ENCODE measurements at places on chromosomes 2 and 18.

DNA sequence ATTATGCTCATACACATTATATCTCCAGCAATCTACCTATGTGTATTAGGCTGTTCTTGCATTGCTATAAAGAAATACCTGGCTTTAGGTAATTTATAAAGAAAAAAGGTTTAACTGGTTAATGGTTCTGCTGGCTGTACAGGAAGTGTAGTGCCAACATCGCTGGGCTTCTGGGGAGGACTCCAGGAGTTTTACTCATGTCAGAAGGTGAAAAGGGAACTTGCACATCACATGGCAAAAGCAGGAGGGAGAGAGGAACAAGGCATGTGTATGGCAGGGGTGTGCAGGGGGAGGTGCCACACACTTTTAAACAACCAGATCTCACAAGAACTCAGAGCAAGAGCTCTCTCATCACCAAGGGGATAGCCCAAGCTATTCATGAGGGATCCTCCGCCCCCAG lies 715.4 kb upstream of the ZEB2 start:
- DNase-seq: no peak

GRCh38 chr18:39523281-39523680 lies 1957.7 kb upstream of the CELF4 start:
- no peak for DNase-seq

GRCh38 chr2:229884775-229885699 lies 36.8 kb downstream of the TRIP12 start:
- no peak for DNase-seq

DNA sequence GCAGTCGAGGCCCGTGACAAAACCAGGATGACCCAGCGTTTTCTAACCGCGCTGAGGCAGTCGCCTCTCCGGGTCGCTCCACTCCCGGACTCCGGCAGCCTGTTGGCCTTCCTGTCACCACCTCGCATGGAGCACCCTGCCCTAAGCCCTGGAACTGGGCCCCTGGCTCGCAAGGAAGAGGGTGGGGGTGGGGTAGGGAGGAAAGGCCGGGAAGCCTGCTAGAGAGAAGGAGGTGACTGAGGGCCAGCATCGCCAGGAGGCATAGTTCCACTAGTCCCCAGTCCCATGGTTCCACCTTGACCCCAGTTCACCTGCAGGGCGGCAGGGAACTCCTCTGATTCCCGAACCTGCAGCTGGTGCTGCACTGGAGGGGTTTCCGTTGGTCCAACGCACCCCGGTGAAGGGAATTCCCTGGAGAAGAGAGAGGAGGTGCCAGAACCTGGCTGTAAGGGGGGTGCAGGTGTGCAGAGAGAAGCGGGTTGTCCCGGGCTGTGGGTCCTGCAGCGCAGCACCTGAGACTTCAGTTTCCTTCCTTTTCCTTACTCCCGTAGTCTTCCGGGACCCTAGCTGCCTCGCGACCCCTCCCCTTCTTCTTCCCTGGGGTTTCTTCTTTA lies 11.8 kb upstream of the EN1 start:
- no peak for DNase-seq

GRCh38 chr2:25853038-25853638 lies 25.1 kb downstream of the ASXL2 start:
- DNase-seq: no peak

DNA sequence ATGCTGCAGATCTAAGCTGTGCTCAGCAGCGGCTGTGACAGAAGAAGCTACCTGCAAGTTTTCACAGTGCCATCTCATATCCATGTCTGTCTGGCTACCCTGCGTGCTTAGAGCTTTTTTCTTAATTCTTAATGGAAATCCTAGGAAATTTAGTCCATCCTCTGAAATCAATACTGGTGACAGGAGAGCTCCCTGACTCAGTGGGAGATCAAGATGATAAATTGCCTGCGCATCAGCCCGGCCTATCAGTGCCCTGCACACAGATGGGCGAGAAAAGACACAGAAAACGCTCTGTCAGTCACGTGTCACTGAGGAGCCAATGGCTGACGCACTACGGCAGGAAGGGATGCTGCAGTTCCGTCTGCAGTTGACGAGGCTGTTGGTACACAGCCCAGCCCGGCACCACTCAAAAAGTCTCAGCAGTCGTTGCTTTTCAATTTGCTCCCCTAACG lies 819.6 kb upstream of the FSHR start:
- DNase-seq: no peak

GRCh38 chr2:45541450-45541849 lies 69.6 kb downstream of the SRBD1 start:
- DNase-seq: no peak

DNA sequence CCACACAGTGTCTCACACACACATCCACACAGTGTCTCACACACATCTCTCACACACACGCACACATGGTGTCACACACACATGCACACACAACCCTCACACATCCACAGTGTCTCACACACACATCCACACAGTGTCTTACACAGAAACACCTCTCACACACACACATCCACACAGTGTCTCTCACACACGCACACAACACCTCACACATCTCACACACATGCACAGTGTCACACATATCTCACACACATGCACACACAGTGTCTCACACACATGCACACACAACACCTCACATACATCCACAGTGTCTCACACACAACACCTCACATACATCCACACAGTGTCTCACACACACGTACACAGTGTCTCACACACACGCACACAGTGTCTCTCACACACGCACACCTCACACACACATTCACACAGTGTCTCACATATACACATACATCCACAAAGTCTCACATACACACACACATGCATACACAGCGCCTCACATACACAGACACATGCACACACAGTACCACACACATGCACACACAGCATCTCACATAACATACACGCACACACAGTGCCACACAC lies 473.9 kb upstream of the HS6ST1 start:
- no peak for DNase-seq

- DNase-seq: no peak
Measured at GRCh38 chr18:23732439-23732838, 43.2 kb downstream of the LAMA3 start.

GRCh38 chr18:9092665-9093064 lies 9.8 kb upstream of the NDUFV2 start:
- peak; percentile 72 for DNase-seq

DNA sequence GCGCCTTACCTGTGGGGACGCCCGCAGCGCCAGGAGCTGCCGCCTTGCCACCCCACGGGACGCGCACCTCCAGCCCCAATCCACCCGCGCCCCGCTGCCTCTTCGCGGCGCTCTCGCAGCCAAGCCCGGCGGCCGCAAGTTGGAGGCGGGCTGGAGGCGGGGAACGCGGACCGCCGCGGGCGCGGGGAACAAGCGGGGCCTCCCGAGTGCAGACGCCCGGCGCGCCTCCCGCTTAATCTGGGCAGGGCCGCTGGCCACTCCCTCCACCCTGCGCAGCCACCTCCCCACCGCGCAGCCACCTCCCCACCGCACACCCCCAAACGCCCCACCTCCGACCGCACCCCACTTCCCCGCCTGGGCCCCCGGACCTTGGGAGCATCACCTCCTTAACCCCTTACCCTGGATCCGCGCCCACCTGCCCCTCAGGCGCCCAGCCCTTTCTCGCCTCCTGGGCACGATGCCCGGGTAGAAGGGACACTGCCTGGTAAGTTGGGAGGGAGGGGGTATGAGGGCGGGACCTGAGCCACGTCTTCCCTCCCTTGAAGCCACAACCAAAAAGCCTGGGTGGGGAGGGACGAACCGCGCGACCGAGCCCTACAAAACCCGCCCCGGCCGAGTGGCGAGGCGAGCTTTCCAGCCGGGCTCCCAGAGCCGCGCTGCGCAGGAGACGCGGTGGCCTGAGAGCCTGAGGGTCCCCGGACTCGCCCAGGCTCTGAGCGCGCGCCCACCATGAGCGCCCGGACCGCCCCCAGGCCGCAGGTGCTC lies at the start of the genes COL4A3 and COL4A4:
Gene COL4A3, plus strand, starts transcription at position 627 of the 765 bp plus-strand sequence. Its CDS starts 103 bp downstream, at position 730.
Gene COL4A4, minus strand, starts transcription at position 208 of the 765 bp plus-strand sequence. CDS start 16,722 bp downstream, outside the sequence.
- no peak for DNase-seq

DNA sequence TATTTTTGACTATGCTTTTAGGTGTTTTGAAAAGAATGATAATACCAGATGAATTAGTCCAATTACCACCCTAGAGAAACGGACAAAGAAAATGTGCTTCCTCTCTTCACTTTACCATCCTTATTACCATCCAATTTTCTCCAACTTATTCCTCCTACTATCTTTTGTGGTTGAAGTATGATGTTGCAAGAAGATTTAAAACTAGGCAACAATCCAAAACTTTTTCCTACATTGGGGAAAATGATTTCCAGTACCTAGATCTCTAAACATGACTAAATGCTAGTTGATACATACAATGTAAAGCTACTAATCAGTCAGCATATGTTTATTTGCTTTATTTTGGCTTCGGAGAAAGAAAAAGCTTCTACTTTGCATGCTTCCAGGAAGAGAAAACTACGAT lies 355.0 kb upstream of the LYPD1 start:
- no peak for DNase-seq

GRCh38 chr2:2640818-2641217 lies 309.7 kb upstream of the MYT1L start:
- no peak for DNase-seq

DNA sequence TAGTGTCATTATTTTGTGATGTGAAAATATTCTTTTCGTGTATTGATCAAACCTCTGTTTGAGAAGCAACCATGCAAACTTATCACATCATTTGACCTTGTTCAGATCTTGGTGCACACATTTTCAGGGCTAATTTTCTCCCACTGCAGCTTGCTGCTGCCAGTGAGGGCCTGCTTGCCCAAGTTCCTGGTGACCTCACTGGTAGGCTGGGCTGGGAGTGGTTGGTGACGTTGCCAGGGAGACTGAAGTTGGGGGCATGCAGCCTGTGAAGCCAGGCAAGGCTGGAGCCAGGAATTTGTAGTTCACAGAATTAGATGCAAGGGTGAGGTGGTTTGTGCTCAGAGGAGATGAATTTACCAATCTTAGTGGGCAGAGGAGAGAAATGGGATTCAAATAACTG lies 38.5 kb downstream of the PARD3B start:
- no peak for DNase-seq

GRCh38 chr18:35424356-35424755 lies 47.2 kb upstream of the ZNF396 start:
- no peak for DNase-seq

DNA sequence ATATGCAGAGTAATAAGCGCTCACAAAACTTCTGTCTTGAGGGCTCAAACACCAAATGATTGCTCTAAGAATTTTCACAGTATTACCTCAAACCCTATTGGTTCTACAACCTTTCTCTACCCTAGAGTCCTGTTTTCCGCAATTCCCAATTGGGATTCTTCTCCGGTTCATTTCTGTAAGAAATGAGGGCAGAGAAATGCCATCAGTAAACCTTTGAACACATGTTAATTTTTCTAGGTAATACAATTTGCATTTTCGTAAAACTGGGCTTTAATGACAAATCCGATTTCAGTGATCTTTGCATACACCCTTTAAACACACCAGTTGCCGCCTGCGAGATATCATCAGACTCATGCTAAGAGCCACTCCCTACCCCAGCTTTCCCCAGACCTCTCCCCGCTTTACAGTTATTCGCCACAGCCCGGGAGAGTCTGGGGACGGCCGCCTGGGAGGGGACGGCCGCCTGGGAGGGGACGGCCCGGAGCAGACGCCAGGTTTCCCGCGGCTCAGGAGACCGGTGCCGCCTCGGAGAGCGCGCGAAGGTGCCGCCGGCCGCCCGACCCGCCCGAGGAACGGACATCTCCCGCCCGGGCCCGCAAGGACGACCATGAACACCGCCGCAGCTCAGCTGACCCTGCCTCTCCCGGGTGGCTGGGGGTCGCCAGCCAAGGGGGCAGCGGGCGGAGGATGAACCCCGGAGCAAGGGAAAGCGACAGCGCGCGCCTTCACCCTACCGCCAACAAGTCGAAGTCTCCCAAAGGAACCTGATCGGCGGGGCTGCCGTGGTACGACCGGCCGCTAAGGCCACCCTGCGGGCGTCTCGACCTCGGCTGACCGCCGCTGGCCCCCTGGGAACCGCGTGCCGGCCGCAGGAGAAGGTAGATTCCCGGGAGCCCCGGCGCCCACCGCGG lies 463 bp downstream of the SMC6 start:
- DNase-seq: no peak

- DNase-seq: no peak
Measured at GRCh38 chr2:223052548-223053483, 826 bp downstream of the KCNE4 start.

GRCh38 chr2:56508662-56509061 lies 324.9 kb downstream of the CCDC85A start:
- no peak for DNase-seq

- no peak for DNase-seq
Measured at GRCh38 chr18:13217466-13217961, 1.0 kb upstream of the LDLRAD4 start.

GRCh38 chr2:172398440-172398839 lies 28.9 kb upstream of the ITGA6 start:
- no peak for DNase-seq

DNA sequence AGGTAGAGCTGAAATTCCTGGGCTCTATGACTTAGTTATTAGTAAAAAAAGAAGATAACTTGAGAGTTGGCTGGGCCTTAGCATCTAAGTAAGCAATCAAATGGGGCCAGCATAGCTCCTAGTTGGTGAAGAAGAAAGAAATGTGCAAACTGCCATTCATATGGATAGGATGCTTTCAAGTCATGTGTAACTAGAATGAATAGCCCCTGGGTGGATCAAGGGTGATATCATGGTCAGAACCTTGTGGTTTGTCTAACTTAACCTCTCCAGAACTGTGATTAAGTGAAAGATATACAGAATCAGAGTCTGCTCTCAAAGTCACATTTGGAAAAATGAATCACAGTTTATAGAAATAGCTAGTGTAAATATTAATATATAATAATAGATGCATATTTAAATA lies 198.7 kb upstream of the DTNA start:
- DNase-seq: no peak

DNA sequence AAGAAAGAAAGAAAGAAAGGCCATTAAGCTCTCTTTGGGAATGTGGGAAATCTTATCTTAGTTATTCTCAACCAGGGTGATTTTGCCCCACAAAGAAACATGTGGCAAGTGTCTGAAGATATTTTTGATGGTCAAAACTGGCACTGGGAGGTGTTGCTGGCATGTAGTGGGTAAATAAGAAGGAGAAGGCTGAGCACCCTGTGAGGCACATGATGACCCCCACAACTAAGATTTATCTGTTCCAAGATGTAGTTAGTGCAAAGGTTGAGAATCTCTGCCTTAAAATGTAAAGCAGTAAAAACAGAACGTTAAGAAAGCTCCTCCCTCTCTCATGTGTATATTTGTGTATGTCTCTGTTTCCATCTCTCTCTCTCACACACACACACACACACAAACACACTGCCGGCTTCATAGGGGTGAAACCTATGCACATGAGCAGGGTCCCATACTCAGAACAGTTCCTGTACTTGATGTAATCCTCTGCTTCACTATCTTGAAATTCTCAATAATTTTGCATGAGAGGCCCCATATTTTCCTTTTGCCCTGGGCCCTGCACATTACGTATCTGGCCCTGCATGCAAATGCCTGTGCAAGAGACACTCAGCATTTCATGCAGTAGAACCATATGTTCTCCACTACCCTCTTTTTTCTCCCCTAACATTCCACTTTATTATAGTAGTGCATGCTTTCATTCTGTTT lies 94.3 kb downstream of the MREG start:
- no peak for DNase-seq

- DNase-seq: peak; percentile 50
Measured at GRCh38 chr2:85792783-85793441, 39.1 kb downstream of the ATOH8 start.

GRCh38 chr2:132595186-132595585 lies 74.8 kb downstream of the LYPD1 start:
- DNase-seq: no peak
